ENCODE measurements at places on chromosomes 11 and 22.

- peak overlapping the region; percentile 97 for H3K4me3 ChIP-seq
- peaks cover 13% of the 10 kb centered on the region for H3K4me1 ChIP-seq
- no peaks in the 10 kb centered on the region for H3K27me3 ChIP-seq
- DNase-seq = peak; percentile 81
- peaks cover 4% of the 10 kb centered on the region for H3K36me3 ChIP-seq
These were observed 6.4 kb downstream of the SNU13 start for GRCh38 chr22:41682033-41682807.

GRCh38 chr11:65574811-65575567, 864 bp upstream of the EHBP1L1 start:
- no peaks in the 10 kb centered on the region for H3K27me3 ChIP-seq
- H3K27ac ChIP-seq = peak overlapping the region; percentile 99
- peak overlapping the region; percentile 93 for H3K4me3 ChIP-seq
- DNase-seq = no peak
- peaks cover 61% of the 10 kb centered on the region for H3K4me1 ChIP-seq

GRCh38 chr22:25368271-25368670, 148.8 kb downstream of the CRYBB2 start:
- no peak for DNase-seq
- no peak overlapping the region for H3K27ac ChIP-seq
- no peaks in the 10 kb centered on the region for H3K36me3 ChIP-seq
- peaks cover 12% of the 10 kb centered on the region for H3K4me1 ChIP-seq
- no peaks in the 10 kb centered on the region for H3K27me3 ChIP-seq

GRCh38 chr11:75667831-75668450, 897 bp downstream of the MAP6 start:
- H3K27ac ChIP-seq = no peak overlapping the region
- peak overlapping the region; percentile 89 for H3K4me3 ChIP-seq
- H3K36me3 ChIP-seq = no peaks in the 10 kb centered on the region
- peaks cover 14% of the 10 kb centered on the region for H3K4me1 ChIP-seq
- no peak for DNase-seq
- peaks cover 68% of the 10 kb centered on the region for H3K27me3 ChIP-seq

GRCh38 chr11:6655790-6656583, at the start of gene DCHS1:
DCHS1 (minus strand) TSS chr11:6655809; CDS start chr11:6641613, 14,196 bp downstream.
- peak within 1 kb of the TSS; percentile 57 for H3K27ac ChIP-seq
- DNase-seq = peak; percentile 22
- H3K4me3 ChIP-seq = peak within 1 kb of the TSS; percentile 63
- H3K36me3 ChIP-seq = no peaks in the 10 kb centered on the region
- no peaks in the 10 kb centered on the region for H3K27me3 ChIP-seq

DNA sequence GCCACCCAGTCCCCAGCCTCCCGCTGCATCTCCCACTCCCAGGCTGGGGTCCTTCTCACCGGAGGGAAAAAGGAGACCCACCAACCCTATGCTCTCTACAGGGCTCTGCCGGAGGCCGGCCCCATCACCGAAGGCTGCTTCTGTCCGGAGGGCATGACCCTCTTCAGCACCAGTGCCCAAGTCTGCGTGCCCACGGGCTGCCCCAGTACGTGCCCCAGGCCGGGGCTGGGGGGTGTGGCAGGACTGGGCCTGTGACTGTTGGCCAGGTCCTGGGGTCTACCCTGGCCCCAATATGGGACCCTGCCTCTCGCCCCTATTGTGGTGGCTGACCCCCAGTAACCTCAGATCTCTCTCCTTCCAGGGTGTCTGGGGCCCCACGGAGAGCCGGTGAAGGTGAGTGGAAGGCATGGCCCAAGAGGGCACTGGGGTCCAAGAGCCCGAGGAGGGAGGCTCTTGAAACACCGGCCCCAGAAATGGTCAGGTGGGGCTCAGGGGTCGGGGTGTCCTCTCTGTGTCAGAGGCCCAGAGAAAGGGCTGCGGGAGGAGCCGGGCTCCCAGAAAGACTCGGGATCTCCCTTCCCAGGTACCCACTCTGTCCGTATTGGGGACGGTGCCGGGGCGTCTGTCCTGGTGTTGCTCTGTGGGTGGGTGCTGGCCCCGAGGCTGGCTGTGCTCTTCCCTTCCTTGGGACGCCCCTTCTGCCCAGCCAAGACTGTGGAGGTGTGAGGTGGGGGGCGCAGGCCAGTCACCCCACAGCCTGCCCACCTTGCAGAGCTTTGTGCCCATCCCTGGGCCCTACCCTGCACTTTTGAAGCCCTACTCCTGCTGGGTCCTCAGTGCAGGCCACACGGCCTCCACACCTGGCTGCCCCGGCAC, 26.1 kb upstream of the MUC5B start:
- H3K4me3 ChIP-seq = no peak overlapping the region
- no peaks in the 10 kb centered on the region for H3K27me3 ChIP-seq
- H3K4me1 ChIP-seq = no peaks in the 10 kb centered on the region
- no peak overlapping the region for H3K27ac ChIP-seq
- H3K36me3 ChIP-seq = no peaks in the 10 kb centered on the region
- DNase-seq = no peak

DNA sequence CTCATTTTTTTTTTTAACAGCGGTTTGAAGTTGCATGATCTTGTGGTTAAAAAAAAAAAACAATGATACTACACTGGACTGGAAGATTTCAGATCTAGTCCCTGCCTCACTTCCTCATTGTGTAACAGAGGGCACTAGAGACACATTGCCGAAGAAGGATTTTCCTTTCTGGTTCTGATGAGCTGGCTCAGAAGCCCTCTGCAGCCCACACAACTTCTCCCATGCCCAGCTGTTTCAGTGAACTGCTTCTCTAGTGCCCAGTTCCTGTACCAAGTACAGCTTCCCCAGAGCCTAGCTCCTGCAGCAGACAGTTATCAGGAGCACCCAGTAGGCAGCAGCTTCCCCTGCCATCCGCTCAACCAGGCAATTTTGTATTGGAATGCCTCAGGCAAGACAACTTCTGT, 29.5 kb upstream of the ANO5 start:
- H3K27ac ChIP-seq = no peak overlapping the region
- no peaks in the 10 kb centered on the region for H3K4me1 ChIP-seq
- H3K27me3 ChIP-seq = no peaks in the 10 kb centered on the region
- H3K4me3 ChIP-seq = no peak overlapping the region
- H3K36me3 ChIP-seq = no peaks in the 10 kb centered on the region
- no peak for DNase-seq

DNA sequence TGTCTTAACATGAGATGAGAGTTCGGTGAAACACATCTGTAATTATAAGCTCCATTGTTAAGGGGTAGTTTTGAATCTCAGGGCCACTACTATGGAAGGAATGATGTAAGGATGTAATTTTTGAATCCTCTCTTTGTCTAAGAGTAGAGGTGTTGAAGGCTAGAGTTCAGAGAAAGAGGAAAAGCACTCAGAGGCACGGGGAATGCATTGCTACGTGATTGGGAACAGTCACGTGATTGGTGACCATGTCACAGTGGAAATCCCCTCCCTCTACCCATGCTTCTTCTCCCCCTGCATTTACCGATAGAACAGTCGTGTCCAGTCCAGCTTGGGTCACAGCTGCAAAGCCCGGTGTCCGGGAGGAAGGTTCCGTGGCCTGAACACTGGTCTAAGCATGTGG, 230.3 kb upstream of the NARS2 start:
- no peak overlapping the region for H3K27ac ChIP-seq
- H3K27me3 ChIP-seq = peaks cover 14% of the 10 kb centered on the region
- H3K4me3 ChIP-seq = no peak overlapping the region
- H3K36me3 ChIP-seq = no peaks in the 10 kb centered on the region

GRCh38 chr22:32922186-32922585, 120.7 kb downstream of the TIMP3 start:
- DNase-seq = no peak
- H3K27me3 ChIP-seq = peaks cover 3% of the 10 kb centered on the region
- no peaks in the 10 kb centered on the region for H3K4me1 ChIP-seq
- no peak overlapping the region for H3K4me3 ChIP-seq
- no peak overlapping the region for H3K27ac ChIP-seq

GRCh38 chr22:48753752-48754517, 1073.7 kb downstream of the BRD1 start:
- H3K27me3 ChIP-seq = peaks cover 27% of the 10 kb centered on the region
- H3K27ac ChIP-seq = no peak overlapping the region
- DNase-seq = no peak
- H3K4me1 ChIP-seq = no peaks in the 10 kb centered on the region
- H3K36me3 ChIP-seq = no peaks in the 10 kb centered on the region
- H3K4me3 ChIP-seq = no peak overlapping the region

- H3K27ac ChIP-seq = peak overlapping the region; percentile 87
- H3K27me3 ChIP-seq = no peaks in the 10 kb centered on the region
- H3K4me1 ChIP-seq = peaks cover 68% of the 10 kb centered on the region
- H3K36me3 ChIP-seq = peaks cover 60% of the 10 kb centered on the region
These were observed 30.4 kb upstream of the CRTAM start for GRCh38 chr11:122807731-122808477.

DNA sequence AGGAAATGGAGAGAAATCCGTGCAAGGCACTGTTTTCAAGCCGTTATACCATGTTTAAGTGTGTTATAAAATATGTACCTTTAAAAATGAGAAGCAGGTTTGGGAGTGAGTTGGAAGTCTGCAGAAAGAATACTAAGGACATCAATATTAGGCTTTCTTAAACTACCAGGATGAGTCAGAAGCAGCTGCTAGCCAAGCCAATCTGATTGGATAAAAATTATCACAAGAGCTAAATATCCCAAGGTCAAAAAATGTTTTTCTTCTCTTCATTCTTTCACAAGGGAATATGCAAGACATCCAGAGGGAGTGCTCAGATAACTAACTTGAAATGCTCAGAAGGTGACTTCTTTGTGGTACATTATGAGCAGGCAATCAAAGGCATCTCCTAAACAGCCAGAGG, 19.3 kb upstream of the CKAP5 start:
- H3K4me1 ChIP-seq = no peaks in the 10 kb centered on the region
- peaks cover 4% of the 10 kb centered on the region for H3K27me3 ChIP-seq
- no peak overlapping the region for H3K4me3 ChIP-seq
- peaks cover 3% of the 10 kb centered on the region for H3K36me3 ChIP-seq

- H3K4me1 ChIP-seq = peaks cover 27% of the 10 kb centered on the region
- peaks cover 3% of the 10 kb centered on the region for H3K27me3 ChIP-seq
- H3K27ac ChIP-seq = peak overlapping the region; percentile 15
- H3K36me3 ChIP-seq = peaks cover 11% of the 10 kb centered on the region
- no peak overlapping the region for H3K4me3 ChIP-seq
- DNase-seq = no peak
These were observed 3.8 kb downstream of the TIMM8B start for GRCh38 chr11:112082729-112083128.
